ENCODE measurements at places on chromosomes 16 and 17. TPM values are rescaled to one million over a fixed set of nuclear protein-coding genes. Genes with fewer than 3 reads are reported as not detected.

Gene KRTAP2-3
- total RNA-seq: not detected

Gene MYH8
- total RNA-seq: not detected

Gene PIK3R6
- total RNA-seq: not detected

Gene TMEM88
- total RNA-seq: 27.0 TPM

Gene ZP2
- total RNA-seq: not detected

Gene PPP1R1B
- not detected for total RNA-seq

Gene LYRM9
- 1.8 TPM for total RNA-seq

Gene MAF
- total RNA-seq: 0.61 TPM

Gene MT3
- not detected for total RNA-seq

Gene SPECC1
- 16.2 TPM for total RNA-seq

Gene ADAD2
- not detected for total RNA-seq

Gene FBXO31
- total RNA-seq: 54.4 TPM

Gene CHD9NB
- 0.97 TPM for total RNA-seq

Gene ST6GALNAC1
- total RNA-seq: not detected

Gene ZFHX3
- total RNA-seq: 3.0 TPM

Gene MSRB1
- total RNA-seq: 8.1 TPM

Gene SBK1
- total RNA-seq: 0.32 TPM

Gene APOBR
- not detected for total RNA-seq

Gene TMIGD1
- not detected for total RNA-seq

Gene NHLRC4
- total RNA-seq: 1.6 TPM

Gene CYGB
- total RNA-seq: 0.46 TPM

Gene MT4
- total RNA-seq: not detected

Gene ABCC6
- 1.4 TPM for total RNA-seq

Gene GGT6
- total RNA-seq: not detected

Gene OR1F1
- total RNA-seq: not detected

Gene PSMD12
- 44.4 TPM for total RNA-seq

Gene RNF213
- total RNA-seq: 222 TPM

Gene ERN2
- total RNA-seq: not detected

Gene GCGR
- not detected for total RNA-seq

Gene ZNF598
- total RNA-seq: 18.2 TPM

Gene CDYL2
- 25.4 TPM for total RNA-seq

Gene MYL4
- not detected for total RNA-seq

Gene NOTUM
- not detected for total RNA-seq

Gene BRICD5
- 8.1 TPM for total RNA-seq

Gene KRTAP3-1
- total RNA-seq: not detected

Gene TAC4
- total RNA-seq: not detected

Gene MFAP4
- under 0.01 TPM for total RNA-seq

Gene SHBG
- total RNA-seq: not detected

Gene HS3ST3A1
- 0.32 TPM for total RNA-seq

Gene COPRS
- total RNA-seq: 92.3 TPM

Gene TNP2
- total RNA-seq: not detected

Gene MYH13
- total RNA-seq: not detected

Gene LDHD
- 1.4 TPM for total RNA-seq
